Frontal cortex (tissue), 4 donors: ENCODE measurements at places on chromosomes 5 and 9. TPM values are rescaled to one million over a fixed set of nuclear protein-coding genes. Genes with fewer than 3 reads are reported as not detected.

The BTNL8 gene
- total RNA-seq, result not detected

The POU5F2 gene
- total RNA-seq, result 2.0 TPM

The ANKRD34B gene
- 0.41 TPM for total RNA-seq

- DNase-seq, result no peak
These were observed 32.9 kb upstream of the FCN1 start for GRCh38 chr9:134950386-134951210.

DNA sequence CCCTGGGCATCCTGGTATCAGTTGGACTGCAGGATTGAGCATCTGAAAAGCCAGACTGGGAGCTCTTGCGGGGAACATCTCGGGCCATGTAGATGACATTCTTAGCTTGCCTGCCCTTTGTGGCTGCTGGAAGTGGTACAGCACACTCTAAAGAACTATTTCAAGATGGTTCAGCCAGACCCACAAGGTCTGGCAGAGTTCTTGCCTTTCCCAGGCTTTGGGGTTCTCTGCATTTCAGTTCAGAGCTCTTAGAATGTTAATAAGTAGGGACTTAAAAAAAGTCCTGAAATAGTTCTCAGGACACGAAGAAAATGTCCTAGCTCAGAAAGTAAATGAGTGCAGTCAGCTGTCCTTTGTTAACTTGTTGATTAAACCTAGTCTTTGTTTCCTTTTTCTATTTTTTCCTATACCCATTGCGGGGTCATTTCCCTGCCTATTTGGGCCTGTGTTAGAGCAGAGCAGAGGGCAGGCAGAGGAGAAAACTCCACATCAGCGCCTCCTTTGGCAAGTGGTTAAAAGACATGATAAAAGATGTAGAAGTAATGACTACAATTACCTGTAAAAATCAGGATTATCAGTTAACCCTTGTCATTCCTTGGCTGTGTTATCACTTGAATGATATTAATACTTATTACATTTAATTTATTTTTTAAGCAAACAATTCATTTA lies 291.5 kb downstream of the ZSWIM6 start:
- DNase-seq, result no peak

- DNase-seq, result no peak
These were observed 18.9 kb downstream of the CSF1R start for GRCh38 chr5:150067405-150067960.

- no peak for DNase-seq
These were observed 202.0 kb downstream of the SLF1 start for GRCh38 chr5:94820488-94820887.

DNA sequence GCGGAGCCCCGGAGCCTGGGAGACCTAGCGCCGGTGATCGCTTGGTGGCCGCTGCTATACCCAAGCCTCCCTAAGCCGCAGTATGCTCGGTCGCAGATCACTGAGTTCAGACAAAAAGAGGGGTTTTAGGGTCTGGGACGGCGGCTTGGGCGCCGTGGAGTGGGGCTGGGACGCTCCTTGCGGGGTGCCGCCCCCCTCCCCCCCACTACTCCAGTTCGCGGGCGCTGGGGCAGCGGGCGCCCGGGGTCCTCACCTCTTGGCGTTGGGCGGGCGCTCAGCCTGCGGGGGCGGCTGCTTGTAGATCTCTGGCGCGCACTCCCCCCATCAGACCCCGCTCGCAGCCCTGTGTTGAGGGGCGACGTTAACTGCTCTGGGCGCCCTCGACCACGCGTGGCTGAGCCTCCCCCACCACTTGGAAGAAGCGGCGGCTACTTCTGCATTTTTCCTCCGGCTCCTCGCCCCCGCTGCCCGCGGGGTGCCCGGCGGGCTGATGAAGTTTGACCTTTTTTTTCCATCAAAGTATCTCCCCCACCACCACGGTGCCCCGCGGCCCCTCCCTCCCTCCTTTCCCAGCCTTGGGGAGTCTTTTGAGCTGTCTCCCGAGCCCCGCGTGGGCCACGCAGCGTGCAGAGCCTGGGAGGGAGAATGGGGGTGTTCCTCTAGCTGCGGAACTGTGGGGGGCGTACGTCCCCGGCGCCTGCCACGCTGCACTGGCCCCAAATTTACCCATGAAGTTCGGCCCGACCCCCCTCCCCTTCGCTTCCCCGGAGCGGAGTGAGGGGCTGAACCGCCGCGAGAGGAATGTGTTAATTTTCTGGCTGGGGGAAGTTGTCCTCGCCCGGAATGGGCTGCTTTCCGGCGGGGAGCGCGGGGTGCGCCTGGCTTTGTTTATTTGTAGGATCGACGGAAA lies 1.2 kb downstream of the CXXC5 start:
- no peak for DNase-seq

DNA sequence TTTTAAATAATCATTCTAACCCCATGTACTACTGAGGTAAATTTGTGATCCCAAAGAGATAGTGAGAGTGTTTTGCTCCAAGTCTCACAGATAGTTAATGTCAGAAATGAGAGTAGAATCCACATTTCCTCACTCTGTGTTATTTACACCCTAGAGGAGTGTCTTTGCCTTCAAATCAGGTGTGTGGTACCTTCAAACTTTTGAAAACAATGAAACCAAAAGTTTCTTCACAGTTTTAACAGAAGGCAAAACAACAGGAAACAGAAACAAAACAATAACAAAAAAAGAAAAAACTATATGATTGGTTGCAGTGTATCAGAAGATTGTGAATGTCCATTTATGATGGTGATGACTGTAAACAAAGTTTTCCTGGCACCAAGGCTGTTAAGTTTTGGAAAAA lies 85.9 kb downstream of the ERBIN start:
- no peak for DNase-seq

DNA sequence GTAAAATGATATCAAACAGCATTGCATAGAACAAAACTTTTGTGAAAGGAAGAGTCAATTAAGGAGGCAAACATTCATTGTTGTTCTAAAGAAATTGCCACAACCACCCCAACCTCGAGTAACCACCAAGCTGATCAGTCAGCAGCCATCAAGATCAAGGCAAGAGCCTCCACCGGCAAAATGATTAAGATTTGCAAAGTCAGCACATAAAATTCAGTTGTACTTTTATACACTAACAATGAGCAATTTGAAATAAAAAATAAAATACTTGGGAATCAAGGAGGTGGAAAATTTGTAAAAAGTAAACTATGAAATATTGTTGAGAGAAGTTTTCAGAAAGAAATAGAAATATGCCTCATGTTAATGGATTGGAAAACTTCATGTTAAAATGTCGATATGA lies 1118.5 kb downstream of the PTPRD start:
- no peak for DNase-seq

- no peak for DNase-seq
These were observed 129.5 kb downstream of the NPR3 start for GRCh38 chr5:32840606-32841005.

DNA sequence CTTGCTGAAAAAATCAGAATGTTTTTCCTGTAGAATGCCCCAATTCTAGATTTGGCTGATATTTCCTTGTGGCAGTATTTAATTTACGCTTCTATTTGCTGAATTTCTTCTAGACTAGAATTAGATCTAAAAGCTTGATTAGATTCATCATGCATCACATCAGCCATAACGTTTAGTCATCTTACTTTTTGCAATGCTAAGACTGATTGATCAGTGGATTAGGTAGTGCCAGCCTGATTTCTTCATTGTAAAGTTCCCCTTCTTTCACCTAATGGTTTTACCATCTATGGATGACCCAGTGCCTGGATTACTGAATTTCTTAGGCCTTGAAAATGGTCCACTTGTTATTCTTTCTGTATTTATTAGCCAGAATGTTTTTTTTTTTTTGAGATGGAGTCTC lies 83.9 kb downstream of the PBX3 start:
- no peak for DNase-seq

GRCh38 chr5:90932052-90932699 lies 373.6 kb downstream of the ADGRV1 start:
- peak; percentile 58 for DNase-seq

- no peak for DNase-seq
These were observed 39.8 kb upstream of the PITX1 start for GRCh38 chr5:135073761-135074345.

DNA sequence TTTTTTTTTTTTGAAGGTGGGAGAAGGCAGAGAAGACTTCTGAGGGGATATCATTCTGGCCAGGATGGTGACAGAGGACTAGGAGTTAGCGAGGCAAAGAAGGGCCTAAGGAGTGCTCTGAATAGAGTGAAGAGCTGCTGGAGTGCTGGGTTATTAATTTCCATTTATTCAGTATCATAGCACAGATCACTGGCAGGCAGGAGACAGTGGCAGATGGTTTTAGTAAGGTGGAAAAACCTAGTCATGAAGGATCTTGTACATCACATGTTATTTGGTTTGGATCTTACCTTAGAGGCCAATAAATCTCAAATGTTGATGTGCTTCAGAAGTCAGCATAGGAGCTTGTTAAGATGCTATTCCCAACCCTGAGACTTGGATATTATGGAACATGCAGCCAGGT lies 165.5 kb downstream of the TTLL11 start:
- DNase-seq, result no peak

DNA sequence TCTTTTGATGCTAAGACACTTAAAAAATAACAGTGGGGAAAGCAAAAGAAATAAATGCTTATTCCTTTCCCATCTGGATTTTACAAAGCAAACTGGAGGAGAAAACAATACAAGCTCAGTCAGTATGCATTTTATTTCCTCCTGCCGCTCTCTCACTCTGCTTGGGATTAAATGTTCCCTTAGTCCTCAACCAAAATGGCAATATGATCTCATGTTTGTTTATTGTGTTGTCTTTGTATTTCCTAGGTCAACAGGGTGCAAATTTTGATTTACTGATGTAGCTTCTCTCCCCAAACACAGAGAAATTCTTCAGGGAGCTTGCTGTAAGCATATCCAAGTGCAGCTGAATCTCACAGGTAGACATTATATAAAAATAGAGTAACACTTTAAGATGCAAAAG lies 92.1 kb upstream of the ERBIN start:
- no peak for DNase-seq

- no peak for DNase-seq
These were observed 447 bp downstream of the UBLCP1 start for GRCh38 chr5:159263569-159263905.
